ENCODE measurements at places on chromosomes 12 and 14.
A peak's percentile ranks its signal among the peaks of the same experiment; 100 is the strongest.

- no peak for DNase-seq
Measured at GRCh38 chr12:131565267-131566015, 145.4 kb upstream of the SFSWAP start.

- DNase-seq = peak; percentile 84
Measured at GRCh38 chr12:95118138-95118787, 44.8 kb upstream of the NR2C1 start.

- peak; percentile 73 for DNase-seq
Measured at GRCh38 chr12:49706351-49707127, 666 bp downstream of the FMNL3 start.

DNA sequence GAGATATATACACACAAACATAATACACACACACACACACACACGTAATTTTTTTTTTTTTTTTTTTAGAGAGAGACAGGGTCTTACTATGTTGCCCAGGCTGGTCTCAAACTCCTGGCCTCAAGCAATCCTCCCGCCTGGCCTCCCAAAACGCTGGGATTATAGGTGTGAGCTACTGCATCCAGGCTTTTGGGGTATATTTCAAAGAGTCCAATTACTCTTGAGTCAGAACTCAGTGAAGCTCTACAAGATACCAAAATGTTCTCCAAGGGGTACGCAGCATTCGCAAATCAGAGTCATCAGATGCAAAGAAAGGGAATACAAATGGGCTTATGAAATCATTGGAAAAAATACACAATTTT is 54.0 kb downstream of the PHLDA1 start:
- DNase-seq = no peak

- peak; percentile 58 for DNase-seq
Measured at GRCh38 chr14:101183376-101184103, 280.0 kb upstream of the RTL1 start.

DNA sequence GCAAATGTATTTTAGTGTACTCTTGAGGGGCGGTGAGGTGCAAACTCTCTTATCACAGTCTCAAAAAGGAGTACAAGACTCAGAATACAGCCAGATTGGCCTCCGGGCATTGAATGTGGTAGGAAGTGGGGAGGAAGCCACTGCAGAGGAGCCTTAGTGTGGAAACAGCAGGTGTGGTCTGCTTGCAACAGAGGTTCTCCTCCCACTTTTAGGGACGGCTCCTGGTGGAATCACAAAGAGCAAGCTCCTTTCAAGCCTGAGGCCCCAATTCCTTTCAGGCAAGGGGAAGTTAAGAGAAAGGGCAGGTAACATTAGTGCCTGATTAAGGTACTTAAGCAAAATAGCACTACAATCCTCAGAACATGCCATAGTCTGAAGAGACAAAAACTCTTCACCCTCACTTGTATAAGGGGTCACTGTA is 23.7 kb upstream of the SLC2A3 start:
- DNase-seq = no peak

DNA sequence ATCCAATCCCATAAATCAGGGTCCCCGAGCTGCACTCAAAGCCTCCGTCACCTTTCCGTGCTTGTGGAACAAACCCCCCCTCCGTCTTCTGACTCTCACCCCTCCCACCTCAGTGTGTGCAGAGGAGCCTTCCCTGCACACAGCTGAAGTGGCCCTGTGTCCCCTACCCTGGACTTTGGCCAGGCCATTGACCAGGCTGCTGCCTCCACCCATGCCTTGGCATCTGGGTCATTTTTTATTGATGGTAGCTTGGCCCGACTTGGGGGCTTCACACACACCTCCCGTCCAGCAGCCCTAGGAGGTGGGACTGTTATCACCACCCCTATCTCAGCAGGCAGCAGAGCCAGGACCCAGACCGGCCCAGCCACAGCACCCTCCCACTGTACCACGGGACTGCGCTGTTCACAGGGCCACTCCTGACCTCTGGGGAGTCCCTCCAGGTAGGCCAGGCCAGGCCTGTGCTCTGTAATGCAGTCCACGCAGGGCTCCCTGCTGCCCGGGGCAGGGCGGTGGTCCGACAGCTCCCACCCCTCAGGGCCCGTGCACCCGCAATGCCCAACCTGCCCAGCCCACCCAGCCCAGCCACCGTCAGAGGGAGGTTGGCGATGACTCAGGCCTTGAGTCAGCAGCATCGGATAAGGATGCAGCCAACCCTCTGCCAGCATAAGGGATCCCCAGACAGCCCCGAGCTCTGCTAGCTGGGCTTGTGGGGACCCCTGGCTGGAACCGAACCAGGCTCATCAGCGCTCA is 9.2 kb upstream of the INF2 start:
- peak; percentile 92 for DNase-seq

GRCh38 chr14:76040704-76041103 is 55.1 kb downstream of the IFT43 start:
- no peak for DNase-seq

GRCh38 chr12:54147186-54147585 is 41.6 kb downstream of the SMUG1 start:
- DNase-seq = no peak

DNA sequence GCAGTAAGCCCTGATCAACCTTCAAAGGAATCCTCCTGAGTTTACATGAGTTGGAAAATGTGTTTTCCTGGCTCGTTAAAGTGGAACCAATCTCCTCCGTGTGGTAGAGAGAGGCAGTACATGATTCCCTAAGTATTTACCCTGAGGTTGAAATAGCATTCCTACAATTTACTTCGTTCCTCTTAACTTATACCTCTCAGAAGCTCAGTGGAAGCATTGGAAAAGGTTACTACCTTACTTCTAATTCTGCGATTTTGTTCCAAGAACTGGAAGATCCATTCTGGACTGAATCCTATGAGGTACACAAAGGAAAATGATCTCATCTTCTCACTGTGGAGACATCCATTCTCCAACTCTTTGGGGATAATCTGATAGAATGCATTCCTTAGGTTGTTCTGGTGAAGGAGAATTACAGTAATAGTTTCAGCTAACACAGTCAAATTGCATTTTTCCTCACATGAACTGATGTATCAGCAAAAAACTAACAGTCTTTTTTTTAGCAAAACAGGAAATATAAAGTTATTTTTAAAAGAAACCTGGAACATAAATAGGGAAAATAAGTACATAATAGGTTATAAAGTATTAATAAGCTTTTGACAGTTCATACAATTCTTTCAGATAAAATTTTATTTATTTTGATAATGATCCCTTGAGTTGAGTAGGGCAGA is 475.6 kb downstream of the PDZRN4 start:
- DNase-seq = peak; percentile 61

GRCh38 chr14:22802860-22803686 is 12.2 kb downstream of the SLC7A7 start:
- no peak for DNase-seq

DNA sequence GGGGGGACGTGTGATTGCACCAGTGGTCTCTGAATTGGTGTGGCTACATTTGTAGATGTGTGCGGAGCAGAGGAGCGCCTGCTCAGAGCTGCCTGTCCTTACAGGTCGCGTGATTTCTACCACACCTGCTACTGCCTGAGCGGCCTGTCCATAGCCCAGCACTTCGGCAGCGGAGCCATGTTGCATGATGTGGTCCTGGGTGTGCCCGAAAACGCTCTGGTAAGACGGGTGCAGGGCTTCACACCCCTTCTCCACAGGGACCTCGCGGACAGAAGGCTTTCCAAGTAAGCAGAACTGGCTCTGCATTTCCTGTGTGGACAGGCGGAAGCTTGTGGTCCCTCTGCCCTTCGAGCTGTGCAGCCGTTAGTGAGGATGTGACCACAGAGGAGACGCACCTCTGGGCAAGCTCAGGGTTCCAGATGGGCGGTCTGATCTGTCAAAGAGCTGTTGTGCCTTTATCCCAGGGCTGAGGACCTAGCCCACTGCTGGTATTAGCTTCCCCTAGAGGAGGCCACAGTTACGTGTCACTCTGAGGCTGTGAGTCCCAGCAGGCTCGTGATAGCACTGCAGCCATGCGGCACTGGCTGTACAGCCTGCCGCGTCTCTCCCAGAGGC is 47.7 kb downstream of the MAX start:
- no peak for DNase-seq

DNA sequence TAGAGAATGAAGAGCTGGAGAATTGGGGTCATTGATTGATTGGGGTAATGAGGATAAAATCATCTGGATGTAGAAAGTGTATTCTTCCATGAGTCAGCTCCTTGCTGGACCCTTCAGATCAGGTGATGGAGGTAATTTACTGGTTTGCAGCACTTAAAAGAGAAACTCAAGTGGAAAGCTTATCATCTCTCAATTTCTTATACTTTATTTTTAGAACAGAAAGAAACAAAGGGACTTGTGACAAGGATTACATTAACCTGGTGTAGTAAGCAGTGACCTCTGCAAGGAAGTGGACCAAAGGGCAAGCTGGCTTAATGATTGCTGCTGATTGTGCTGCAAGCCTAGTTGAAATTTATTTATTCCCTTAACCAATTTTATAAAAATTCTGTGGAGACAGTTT is 405.0 kb downstream of the TRHDE start:
- DNase-seq = no peak

GRCh38 chr12:80151131-80151530 is 51.8 kb downstream of the OTOGL start:
- no peak for DNase-seq

DNA sequence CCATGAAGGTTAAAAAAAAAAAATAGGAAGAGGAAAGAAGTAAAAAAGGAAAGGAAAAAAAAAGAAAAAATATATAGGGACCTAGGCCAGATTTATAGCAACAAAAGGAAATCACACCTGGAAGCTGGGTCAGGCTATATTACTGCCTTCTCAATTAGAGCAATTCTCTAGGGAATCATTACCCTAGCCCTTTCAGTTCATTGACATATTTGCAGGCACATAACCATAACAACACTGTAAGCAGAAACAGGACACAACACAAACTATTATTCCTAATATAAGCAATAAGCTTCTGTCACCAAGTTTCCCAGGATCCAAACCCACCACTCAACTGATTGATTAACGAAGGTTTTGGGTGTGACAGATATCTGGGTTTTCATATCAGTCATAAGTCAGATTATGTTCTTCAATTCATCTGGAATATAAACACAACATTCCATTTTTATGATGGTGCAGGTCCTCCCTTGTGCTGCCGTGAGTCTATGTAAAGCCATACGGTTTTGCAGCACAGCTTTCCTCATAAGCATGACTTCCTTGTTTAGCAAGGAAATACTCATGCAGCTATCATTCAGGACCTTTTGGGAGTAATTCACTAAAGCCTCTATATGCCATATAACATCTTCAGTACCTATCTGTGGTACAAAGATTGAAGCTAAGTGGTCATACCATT is 4.2 kb downstream of the PCNX4 start:
- peak; percentile 7 for DNase-seq

DNA sequence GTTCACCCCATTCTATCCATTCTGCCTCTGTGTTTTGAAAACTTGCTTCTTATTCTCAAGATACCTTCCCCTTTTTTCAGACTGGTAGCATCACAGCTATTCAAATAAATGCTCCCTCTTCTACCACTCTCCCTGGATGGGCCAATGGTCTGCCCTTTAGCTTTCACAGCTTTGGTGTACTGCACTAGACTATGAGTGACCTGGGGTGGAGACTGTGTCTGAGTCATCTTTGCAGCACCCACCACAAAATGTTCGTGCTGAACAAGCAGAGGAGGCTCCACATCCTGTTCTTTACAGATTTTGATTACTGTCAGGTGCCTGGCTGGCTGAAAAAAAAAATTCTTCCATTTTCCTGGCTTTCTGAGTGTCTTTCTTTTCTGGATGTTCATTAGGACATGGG is 1104.1 kb upstream of the TMEM132C start:
- peak; percentile 59 for DNase-seq

GRCh38 chr12:129819391-129819790 is 84.4 kb downstream of the TMEM132D start:
- DNase-seq = peak; percentile 53
